Activated naive CD8-positive, alpha-beta T cell treated with anti-CD3 and anti-CD28 coated beads for 36 hours (primary cell): ENCODE measurements at places on chromosomes 3 and 15.

DNA sequence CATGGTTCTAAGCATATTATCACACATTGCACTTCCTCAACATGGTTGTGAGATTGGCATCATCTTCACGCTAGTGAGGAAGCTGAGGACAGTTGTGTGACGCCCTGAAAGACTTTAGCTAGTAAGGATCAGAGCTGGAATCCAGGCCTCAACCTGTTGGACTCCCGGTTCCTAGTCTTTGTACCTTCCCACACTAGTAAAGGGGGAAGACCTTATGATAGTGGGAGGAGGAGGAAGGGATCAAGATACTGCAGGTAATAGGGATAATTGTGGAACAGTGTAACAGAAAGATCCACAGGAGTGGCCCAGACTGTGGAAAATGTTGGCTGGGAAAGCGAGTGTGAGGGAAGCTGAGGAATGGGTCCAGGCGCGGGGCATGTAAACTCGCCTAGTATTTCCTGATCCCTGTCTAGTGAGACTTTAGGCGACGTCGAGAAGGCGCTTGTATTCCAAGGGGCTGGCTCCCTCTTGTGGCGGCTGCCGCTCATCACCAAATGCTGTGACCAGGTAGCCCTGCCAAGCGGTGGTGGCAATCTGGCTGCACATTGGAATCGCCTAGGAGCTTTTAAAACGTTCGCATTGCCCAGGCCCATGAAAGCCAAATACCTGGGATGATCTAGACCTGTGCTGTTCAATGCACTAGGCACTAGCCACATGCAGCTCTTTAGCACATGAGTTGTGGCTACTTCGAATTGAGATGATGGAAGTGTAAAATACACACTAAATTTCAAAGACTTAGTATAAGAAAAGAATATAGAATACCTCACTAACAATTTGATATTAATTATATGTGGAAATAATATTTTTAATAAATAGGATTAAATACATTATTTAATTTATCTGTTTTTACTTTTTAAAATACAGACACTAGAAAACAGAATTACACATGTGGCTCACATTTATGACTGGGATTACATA lies 38.8 kb upstream of the CLDN18 start:
- DNase-seq = peak; percentile 53

DNA sequence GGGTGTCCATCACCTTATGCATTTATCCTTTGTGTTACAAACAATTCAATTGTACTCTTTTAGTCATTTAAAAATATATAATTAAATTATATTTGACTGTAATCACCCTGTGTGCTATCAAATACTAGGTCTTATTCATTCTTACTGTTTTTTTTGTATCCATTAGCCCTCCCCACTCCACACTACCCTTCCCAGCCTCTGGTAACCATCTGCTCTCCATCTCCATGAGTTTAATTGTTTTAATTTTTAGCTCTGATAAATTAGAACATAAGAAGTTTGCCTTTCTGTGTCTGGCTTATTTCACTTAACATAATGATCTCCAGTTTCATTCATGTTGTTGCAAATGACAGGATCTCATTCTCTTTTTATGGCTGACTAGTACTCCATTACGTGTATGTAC lies 16.8 kb downstream of the C3orf20 start:
- no peak for DNase-seq

DNA sequence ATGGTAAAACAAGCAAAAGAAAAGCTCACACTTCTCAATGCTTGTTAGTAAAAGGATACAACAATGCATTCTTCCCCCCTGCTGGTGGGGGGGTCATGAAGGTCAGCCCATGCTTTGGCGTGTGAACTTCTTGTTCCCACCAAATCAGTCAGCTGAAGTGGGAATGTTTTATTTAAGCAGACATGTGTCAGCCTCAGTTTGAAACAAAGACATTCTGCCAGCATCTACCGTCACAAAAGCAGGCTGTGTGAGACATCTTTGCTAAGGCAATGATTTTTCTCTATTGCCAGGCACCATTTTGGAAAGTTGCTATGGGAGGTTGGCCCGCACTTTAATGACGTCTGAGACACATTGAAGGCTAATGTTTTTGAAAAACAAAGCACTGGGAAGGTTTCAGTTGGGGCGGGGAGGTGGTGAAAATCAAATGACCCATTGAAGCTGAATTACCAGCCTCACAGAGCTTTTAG lies 206.6 kb downstream of the TLE3 start:
- DNase-seq = no peak

GRCh38 chr3:11411956-11412355 lies 139.8 kb downstream of the ATG7 start:
- no peak for DNase-seq

DNA sequence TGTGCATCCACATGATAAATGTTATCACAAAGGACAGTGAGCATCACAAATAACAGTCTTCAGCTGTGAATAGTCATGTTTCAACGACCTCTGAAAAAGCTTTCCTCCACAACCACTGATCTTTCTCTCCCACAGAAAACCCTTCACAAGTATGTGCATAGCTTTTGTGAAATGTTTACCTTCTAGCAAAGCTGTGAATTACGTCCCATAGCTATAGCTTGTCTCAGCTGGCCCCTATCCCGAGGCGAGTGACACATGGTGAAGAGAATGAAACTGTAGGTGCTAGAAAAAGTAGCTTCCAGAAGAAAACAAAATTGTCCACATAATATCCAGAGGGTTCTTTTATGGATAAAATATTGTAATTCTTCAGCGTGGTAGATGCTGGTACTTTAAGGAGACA lies 182.0 kb downstream of the FGF12 start:
- DNase-seq = no peak

DNA sequence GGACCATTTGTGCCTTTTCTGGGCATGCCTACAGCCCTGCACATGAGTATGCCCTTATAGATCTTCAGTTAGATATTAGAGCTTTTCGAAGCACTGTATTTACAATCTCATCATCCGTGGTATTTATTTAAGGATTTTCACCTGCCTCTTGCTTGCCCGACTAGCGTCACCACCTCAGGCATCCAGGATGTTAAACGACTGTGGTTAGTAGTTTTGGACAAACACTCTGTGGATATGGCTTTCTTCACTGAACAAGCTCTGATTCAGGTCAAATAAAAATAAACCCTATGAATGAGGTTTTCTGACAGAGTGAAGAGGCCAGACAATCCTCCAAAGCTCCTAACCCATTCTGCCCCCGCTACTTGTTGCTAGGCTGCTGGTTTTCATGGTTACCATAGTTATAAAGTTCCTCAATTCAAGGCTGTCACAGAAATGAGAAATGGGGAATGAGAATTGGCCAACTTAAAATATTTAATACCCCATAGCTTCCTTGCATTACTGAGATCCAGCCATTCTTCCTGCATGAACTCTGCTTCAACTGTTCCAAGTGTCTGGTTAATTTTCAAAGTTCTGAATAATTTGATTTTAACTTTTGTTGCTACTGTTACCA lies 440.1 kb downstream of the GABRG3 start:
- DNase-seq = no peak

GRCh38 chr15:78359041-78359808 lies 19.1 kb downstream of the CRABP1 start:
- no peak for DNase-seq

- DNase-seq = peak; percentile 28
Measured at GRCh38 chr3:98733053-98733811, 29.9 kb upstream of the ST3GAL6 start.

GRCh38 chr3:52880474-52880873 lies 16.9 kb downstream of the STIMATE start:
- no peak for DNase-seq

- no peak for DNase-seq
Measured at GRCh38 chr3:177735431-177735830, 538.1 kb upstream of the TBL1XR1 start.

- no peak for DNase-seq
Measured at GRCh38 chr3:31407665-31408064, 125.1 kb upstream of the STT3B start.

GRCh38 chr15:31221936-31222515 lies 104.6 kb upstream of the KLF13 start:
- no peak for DNase-seq

- no peak for DNase-seq
Measured at GRCh38 chr15:50786871-50787270, 21.4 kb upstream of the SPPL2A start.

DNA sequence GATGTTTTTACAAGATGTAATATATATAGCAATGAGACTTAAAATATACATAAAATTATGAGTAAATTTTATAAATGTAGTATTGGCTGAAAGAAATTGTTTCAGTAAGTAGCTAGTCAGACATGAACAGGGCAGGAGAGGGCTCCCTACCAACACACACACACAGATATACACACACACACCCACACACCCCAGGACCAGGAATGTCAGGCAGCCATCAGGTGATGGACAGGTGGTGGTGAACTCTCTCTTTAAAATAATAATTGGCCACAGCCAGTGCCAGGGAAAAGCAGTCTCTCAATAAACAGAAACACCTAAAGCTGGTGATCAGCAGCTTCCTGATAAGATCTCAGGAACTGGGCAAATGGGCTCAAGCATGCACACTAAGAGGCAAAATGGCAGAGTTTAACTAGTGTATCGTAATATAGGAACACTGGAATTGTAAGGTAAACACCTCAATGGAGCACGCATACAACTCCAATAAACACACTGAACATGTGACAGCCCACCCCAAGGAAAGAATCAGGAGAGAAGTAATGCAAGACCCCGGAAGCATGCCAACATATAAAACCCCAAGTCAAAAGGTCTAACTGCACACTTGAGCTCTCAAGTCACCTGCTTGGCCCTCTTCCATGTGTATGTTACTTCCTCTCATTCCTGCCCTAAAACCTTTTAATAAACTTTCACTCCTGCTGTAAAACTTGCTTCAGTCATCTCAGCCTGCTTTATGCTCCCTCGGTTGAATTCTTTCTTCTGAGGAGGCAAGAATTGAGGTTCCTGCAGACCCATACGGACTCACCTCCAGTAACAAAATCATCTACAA lies 1034.1 kb upstream of the SEMA6D start:
- no peak for DNase-seq

DNA sequence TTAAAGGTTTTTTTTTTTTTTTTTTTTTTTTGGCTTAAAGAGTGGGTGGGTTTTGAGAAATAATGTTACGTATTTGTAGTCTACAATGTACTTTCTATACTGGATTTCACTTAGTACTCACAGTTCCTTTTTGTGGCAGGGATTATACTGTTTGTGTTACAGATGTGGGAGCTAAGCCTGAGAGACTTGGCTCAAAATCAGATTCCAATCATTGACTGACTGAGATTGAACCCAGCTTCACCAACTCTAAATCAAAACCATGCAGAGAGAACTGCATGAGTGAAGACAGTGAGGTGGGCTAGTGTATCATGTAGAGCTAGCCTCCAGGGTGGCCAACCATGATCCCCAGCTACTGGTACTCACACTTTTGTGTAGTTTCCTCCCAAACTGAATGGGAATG lies 68.0 kb downstream of the TMEM108 start:
- no peak for DNase-seq

- no peak for DNase-seq
Measured at GRCh38 chr3:195102609-195103467, 168.1 kb downstream of the XXYLT1 start.

- no peak for DNase-seq
Measured at GRCh38 chr15:75036212-75036616, 12.8 kb downstream of the PPCDC start.

- no peak for DNase-seq
Measured at GRCh38 chr3:32814361-32814760, 3.4 kb upstream of the TRIM71 start.

GRCh38 chr3:178795349-178795748 lies 259.1 kb downstream of the KCNMB2 start:
- DNase-seq = no peak

- DNase-seq = no peak
Measured at GRCh38 chr3:30598668-30599545, 7.5 kb upstream of the TGFBR2 start.

GRCh38 chr3:175763948-175764347 lies 904.8 kb downstream of the NAALADL2 start:
- no peak for DNase-seq

DNA sequence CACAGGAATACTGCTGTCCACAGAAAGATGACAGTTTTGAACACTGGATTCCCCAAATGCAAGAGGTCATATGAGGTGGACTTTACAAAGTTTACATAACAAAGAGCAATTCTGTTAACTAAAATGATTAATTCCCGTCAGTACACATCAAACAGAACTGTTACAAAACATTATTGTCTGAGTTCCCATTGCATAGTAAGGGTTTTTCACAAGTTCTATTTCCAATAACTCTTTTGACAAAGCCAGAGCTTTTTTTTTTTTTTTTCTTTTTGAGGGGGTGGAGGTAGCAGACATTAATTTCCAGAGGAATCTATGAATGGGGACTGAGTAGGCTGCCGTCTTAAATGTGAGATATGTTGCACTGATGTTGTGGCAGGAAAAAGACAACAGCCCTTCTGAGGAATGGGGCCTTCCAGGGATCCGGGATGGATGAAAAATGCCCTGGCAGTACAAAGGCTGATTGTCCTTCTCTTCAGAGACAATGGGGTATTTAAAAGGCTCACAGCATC lies 178.1 kb upstream of the KBTBD8 start:
- no peak for DNase-seq

DNA sequence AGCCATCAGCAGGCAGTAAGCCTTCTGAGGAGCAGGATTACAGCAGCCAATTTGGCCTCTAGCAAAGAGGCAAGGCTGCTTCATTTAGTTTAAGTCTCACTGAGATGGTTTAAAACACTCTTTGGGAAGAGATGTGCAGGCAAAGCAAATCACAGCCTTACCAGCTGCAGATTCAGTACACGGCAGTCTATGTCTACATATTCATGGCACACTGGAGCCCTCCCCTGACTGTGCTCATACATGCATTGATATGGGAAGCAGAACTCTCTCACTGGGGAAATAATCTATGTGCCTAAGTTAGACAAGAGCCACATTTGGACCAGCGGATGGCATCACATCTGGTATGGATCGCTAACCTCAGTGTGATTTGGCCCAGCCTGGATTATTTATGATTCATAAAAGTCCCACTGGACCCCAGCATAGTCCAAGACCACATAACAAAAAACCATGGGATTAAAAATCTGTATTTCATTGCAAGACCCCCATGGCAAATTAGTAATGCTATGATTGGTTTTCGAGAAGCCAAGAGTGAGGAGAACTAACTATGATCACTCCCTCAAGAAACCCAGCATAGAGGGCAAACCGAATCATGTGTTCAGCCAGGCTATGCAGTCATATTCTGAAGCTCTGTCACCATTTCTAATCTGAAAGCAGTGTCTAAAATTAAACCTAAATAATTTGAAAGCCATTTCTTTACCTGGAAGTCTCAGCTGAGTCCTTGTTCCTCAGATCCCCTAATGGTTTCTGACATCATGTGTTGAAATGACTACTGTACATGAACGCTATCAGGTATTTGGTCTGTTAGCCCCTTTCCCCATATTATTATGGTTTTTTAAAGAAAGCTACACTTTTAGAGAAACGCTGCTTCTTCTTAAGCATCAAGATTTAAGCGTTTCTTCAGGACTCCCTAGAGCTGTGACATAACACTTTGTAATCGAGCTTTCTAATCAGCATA lies 1.2 kb downstream of the PRICKLE2 start:
- DNase-seq = no peak

GRCh38 chr15:57213862-57214261 lies 162.4 kb upstream of the CGNL1 start:
- no peak for DNase-seq
